ENCODE measurements at places on chromosomes 2 and 18.

DNA sequence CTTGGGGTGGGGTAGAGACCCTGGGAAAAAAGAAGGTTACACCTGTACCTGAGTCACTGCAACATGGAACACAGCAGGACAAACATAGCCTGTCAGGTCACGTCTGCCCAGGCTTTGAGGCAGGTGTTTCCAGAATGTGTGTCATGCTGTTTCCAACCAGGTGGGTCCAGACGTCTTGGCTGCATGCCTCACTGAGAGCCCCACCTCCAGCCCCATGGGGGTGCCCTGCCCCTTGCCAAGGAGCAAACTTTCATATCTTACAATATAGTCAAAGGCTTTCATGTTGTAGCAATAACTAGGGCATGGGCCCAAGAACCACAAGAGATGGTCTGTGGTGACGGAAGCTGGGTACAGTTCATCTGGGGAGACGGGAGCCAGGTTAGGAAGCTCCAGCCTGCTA, 499.7 kb downstream of the BCL11A start:
- no peak for DNase-seq

DNA sequence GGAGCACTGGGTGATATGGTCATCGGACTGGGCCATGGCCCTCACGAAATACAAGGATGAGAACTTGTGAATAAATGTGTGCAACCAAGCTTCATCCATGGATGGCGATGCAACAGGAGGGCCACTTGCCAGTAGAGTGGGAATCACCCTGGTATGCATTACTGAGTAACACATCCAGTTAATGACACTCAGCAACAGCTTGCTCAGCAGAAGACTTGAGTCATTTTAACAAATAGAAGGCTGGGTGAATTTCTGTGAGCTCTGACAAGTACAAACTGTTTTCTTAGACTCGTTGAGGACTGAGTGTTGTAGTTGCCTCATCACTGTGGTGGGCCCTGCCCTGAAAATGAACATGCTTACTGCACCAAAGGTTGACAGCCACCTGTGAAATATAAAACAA, 221.6 kb downstream of the NCKAP5 start:
- no peak for DNase-seq

DNA sequence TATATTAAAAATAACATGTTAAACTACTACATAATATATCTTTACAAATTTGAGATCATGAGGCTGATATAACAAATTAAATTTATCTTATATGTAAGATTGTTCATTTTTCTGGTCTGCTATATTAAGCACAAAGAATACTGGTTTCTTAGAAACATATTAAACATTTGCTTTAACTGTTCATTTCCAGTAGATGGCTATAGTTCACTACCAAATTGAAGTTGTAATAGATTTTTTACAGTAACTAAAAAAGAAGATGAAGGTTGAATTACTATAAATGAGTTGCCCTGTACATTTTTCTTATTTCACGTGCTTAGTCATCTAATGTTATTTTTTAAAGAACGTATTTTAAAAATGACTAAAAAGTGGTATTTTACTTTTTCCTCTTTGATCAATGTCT, 57.0 kb downstream of the ZNF407 start:
- DNase-seq = no peak

DNA sequence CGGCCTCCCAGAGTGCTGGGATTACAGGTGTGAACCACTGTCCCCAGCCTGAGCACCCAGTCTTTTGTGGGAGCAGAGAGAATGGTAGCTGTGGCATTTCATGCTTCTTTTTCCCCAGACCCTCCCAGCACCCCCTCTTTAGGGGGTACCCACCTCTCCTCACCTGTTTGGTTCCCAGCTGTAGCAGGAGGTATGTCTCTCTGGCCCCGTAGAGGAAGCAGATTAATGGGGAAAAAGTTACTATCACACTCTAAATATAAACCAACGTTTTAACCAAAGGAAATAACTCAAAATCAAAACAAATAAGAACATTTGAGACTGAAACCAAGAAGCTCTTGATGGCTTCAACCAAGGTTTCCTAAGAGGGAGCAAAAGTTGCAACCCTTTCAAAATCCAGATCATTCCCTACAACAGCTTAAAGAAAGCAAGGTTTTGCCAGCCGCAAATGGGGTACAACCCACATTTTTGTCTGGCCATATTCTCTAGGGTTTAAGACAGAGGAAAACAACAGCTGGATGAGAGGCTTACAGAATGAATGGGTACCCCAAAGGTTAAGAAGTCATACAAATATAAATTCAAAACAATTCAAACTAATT, 8.0 kb downstream of the RNF125 start:
- no peak for DNase-seq

- DNase-seq = no peak
Observed at GRCh38 chr2:100320547-100321178, 1.6 kb downstream of the LONRF2 start.

- no peak for DNase-seq
Observed at GRCh38 chr2:216700088-216700567, 4.8 kb upstream of the IGFBP5 start.

DNA sequence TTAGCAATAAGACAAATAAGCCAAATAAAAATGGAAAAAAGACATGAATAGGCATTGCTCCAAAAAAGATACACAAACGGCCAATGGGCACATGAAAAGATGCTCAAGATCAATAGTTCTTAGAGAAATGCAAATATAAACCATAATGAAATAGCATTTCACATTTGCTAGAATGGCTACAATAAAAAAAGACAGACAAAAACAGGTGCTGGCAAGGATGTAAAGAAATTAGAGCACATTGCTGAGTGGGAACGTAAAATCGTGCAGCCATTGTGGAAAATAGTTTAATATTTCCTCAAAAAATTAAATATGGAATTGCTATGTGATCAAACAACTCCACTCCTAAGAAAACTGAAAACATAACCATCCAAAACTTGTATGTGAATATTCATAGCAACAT, 160.0 kb upstream of the SPATS2L start:
- no peak for DNase-seq

DNA sequence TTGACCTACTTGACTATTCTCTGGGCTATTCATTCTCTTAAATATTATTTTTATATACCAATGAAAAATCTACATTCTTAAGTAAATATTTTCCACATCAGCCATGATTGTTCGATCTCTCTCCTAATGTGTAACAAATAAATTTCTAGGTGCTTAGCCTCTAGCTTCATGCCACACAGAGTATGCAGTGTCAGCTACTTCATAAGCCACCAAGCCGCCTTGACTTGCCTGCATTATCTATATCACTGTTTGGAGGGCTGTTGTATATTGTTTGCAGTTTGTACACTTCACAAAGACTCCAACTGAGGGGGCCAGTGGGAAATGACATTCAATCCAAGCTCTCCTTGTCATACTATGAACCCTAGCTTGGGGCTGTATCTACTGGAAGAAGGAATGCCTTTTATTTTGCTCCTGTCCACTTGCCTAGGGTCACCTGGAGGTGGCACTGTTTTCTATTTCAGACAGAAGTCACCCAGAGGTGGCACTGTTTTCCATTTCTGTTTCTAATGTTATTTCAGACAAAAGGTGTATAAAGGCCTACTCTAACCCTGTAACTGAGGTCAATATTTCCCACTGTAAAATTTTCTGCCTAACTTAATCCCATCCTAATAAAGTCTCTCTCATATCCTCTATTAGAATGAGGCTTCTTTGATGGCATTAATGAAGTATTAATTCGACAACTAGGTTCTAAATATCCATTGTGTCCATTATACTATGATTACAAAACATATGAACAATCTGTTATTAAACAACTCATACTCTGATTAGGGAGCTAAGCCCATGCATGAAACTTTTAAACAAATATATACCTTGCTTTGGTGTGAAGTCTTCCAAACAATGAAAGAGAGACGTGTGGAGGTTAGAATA, 36.4 kb downstream of the COL5A2 start:
- DNase-seq = peak; percentile 18

All from activated CD4-positive, CD25-positive, alpha-beta regulatory T cell treated with anti-CD3 and anti-CD28 coated beads, Interleukin-2, amount 50 U/mL, for 16 hours (primary cell).